Activated CD8-positive, alpha-beta memory T cell treated with anti-CD3 and anti-CD28 coated beads for 4 hours (primary cell): ENCODE measurements at places on chromosomes 12 and 14.
A peak's percentile ranks its signal among the peaks of the same experiment; 100 is the strongest.

GRCh38 chr14:31166271-31166561 is 41.4 kb downstream of the HECTD1 start:
- no peak for DNase-seq

DNA sequence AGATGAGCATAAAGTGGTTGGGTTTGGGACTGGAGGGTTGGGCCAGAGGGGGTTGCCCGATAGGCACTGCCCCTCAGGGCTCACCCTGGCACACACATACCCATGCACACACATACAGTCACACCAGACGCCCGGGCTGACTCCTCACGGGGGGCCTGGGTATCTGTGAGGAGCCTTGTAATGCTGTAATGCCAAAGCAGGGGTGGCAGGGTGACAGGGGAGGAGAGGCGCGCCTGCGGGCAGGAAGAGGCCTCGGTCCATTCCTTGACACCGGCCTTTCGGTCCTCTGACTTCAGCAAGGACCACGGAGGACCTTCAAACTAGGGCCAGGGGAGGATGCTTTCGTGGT is 375 bp downstream of the FAIM2 start:
- DNase-seq, result no peak

- no peak for DNase-seq
Measured at GRCh38 chr14:103880348-103881267, 33.2 kb upstream of the PPP1R13B start.

DNA sequence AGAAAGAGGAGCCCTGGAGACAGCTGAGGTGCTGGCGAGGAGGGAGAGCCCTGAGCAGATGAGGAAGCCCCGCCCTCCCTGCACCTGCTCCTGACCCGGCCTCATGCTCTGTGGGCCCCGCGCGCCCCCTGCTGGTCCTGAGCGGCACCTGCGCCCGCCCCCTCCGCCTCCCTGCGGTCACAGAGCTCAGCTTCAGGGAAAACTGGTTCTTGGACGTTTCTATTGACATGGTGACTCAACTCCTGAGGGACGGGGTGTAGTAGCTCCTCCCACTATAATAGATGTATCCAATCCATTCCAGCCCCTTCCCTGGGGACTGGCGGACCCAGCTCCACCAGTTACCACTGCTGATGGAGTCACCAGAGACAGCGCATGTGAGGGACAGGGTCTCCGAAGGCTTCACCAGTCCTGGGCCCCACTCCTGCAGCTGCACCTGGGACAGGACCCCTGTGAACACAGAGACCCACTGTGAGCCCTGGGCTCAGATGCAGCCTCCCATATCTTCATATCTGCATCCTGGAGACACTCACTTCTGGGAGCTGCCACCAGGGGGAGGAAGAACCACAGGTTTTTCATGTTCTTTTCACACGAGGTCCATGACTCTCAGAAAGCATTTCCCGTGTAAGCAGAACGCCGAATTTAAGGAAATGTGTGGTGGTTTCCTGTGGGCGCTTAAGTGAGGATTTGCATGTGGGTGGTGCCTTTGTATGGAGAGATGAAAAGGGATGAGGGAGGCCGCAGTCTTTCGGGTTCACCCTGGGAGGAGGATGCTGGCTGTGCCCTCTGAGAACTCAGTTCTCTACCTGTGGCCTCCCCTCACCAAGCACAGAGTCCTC is 1346.4 kb downstream of the TMEM121 start:
- DNase-seq, result peak; percentile 67

DNA sequence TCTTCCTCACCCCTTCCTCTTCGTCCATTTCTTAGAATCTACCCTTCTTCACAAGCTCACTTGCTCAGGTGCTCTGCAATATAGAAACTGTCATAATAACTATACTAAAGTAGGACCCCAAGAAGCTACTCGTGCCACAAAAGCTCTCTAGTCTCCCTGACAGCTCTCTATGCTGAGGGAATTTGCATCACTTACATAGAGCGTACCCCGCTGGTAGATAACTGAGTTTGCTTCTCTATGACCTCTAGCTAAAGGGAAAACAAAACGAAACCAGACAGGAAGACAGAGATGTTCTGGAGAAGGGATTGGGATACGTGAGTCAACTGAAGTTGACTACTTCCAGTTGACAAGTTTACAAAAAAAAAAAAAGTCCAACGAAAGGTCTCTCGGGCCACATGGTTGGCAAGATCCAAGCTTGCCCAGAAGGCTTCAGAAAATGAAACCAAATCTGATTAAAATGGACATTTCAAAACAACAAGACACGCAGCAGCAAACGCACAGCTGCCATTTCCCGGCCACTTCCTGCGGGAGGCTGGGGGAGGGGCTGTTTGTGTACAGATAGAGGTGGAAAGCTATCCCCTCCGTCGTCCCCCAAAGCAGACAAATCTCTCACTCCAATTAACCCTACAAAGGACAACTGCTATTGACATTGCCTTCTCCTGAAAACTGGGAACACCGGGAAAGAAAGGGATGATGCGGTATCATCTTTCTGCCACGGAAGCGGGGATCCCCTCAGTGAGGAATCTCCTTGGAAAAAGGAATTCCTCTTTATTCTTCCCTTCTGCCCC is 1.3 kb downstream of the BAZ2A start:
- DNase-seq, result no peak

- no peak for DNase-seq
Measured at GRCh38 chr14:75626396-75626795, 34.3 kb downstream of the ERG28 start.

GRCh38 chr14:49853572-49854375 is 1.2 kb upstream of the NEMF start:
- DNase-seq, result peak; percentile 44

DNA sequence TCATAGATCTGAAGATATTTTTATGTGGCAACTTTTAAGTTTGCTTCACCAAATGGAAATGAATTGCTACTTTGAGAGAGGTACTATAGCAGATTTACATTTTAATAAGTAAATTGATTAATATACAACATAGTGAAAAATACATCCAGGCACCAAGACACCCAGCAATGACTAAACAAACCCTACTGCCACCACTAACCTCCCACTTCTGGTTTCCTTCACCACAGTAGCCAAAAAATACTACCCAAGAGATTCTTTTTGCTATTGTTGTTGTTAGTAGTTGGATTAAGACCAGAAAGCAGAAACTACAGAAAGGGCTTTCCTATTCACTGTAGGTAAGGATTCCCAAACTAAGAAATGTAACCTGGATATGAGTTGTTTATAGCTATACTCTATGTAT is 54.1 kb downstream of the COCH start:
- DNase-seq, result no peak

- no peak for DNase-seq
Measured at GRCh38 chr14:89621009-89621421, 204.0 kb upstream of the FOXN3 start.

DNA sequence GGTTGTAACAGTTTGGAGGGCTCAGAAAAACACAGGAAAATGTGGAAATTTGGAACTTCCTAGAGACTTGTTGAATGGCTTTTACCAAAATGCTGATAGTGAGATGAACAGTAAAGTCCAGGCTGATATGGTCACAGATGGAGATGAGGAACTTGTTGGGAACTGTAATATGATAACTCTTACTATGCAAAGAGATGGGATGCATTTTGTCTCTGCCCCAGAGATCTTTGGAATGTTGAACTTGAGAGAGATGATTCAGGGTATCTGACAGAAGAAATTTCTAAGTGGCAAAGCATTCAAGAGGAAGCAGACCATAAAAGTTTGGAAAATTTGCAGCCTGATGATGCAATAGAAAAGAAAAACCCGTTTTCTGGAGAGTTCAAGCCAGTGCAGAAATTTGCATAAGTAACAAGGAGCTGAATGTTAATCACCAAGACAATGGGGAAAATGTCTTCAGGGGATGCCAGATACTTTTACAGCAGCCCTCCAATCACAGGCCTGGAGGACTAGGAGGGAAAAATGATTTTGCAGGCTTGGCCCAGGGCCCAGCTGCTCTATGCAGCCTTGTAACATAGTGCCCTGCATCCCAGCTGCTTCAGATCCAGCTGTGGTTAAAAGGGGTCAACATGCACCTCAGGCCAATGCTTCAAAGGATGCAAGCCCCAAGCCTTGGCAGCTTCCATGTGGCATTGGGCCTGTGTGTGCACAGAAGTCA is 572.7 kb upstream of the ATP2B1 start:
- DNase-seq, result no peak

DNA sequence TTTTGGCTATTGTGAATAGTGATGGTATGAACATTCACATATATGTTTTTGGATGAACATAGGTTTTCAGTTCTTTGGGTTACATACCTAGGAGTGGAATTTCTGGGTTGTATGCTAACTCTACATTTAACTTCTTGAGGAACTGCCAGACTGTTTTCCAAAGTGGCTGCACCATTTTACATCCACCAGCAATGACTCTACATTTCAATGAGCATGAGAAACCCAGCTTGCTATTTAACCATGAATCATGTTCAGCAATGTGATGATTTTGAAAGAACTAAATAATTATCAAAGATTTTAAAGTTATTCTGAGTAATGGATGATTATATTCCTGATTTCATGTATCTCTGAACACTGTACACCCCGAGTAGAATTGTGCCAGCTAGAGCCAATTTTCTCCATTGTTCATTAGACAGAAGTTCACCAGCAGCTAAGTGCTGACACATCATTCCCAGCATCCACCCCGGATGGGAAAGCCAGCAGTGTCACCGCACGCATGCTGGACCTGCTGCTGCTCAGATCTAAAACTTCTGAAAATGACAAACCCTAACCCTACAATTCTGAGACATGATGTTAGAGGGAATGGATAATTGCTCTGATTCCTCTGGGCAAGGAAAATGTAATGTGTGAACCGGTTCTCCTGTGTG is 13.3 kb upstream of the ANAPC5 start:
- no peak for DNase-seq

- no peak for DNase-seq
Measured at GRCh38 chr12:53538209-53538689, 31.0 kb upstream of the NPFF start.

DNA sequence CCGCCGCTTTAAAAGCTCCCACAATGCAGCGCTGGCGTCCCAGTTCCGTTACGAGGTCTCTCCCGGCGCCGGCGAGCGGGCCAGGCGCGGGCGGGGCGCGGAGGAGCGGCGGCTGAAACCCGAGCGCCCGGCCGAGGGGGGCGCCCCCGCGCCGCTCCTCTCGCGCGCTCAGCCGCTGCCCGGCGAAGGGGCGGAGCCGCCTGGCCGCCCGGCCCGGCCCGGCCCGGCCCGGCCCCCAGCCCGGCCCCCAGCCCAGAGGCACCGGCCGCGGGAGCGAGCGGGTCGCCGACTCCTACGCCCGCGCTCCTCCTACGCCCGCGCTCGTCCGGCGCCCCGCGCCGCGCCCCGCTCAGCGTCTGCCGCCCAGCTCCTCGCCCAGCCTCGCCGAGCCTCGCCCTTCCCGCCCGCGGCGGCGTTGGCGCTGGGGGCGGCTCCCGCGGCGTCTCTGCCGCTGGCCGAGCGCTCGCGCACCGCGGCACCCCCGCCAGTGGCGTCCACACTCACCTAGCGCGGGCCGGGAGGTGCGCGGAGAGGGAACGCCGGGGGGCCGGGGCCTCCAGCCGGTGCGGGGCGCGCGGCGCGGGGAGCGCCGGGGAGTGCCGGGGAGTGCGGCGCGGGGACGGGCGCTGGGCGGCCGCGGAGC is at the start of gene RASSF8:
Gene RASSF8 (plus strand): TSS at position 255 of the 643 bp plus-strand sequence. CDS start 96,662 bp downstream, outside the sequence.
- no peak for DNase-seq

DNA sequence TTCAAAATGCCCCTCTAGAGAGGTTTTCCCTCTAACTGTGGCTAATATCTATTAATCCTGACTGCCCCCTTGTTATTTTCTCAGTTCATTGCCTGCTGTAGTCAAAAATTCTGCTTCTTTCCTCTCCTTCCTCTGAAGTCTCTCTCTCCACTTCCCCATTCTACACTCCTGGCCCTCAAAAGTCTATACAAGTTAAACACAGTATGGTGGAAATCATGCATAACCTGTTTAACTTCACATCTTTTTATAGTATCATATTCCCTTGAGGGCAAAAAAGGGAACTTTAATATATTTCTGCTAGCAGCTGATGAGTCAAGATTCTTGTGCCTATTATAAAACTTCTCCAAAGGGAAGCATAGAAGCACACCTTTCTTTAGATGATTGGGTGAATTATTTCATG is 16.7 kb downstream of the GRIP1 start:
- no peak for DNase-seq

DNA sequence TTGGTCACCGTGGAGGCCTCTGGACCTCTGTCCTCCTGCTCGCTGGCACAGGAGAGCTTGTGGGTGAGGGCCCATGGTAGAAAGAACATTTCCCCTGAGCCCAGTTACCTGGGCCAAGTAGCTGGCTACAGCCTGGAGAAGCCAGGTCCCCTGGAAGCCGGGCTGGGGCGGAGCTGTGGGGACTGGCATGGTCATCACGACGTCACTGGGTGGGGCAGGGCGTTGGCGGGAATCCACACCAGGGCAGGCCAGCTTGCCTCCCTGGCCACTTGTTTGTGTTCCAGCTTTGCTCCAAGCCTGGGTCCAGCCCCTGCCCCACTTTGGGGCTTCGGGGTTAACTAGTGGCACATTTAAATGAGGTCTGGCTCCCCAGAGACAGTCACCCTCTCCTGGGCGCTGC is 35.0 kb upstream of the SLC24A4 start:
- no peak for DNase-seq
